Brain pericyte (primary cell): ENCODE measurements at places on chromosomes 7 and 10.

- DNase-seq: no peak
Measured at GRCh38 chr10:88994019-88994418, 3.4 kb downstream of the FAS start.

GRCh38 chr7:157662110-157662791 lies 325.4 kb downstream of the DNAJB6 start:
- DNase-seq: no peak

DNA sequence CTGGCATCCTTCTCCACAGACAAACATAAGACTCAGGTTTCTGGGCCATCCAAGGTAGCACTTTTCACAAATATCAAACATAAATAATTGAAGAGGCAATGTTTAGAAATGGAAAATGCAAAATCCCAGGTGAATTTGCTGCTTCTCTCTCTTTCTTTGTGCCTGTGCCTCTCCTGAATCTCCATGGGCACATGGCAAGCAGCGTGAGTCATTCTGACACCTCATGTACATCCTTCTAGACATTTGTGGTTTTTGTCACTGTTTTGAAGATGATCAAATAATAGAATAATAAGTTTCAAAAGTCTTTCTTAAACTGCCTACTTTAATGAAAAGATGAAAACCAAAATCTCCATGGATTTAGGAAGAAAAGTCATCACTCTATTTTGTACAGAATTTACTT lies 60.3 kb upstream of the RAB11FIP2 start:
- DNase-seq: no peak

GRCh38 chr7:158056761-158057160 lies 530.9 kb downstream of the PTPRN2 start:
- DNase-seq: no peak

DNA sequence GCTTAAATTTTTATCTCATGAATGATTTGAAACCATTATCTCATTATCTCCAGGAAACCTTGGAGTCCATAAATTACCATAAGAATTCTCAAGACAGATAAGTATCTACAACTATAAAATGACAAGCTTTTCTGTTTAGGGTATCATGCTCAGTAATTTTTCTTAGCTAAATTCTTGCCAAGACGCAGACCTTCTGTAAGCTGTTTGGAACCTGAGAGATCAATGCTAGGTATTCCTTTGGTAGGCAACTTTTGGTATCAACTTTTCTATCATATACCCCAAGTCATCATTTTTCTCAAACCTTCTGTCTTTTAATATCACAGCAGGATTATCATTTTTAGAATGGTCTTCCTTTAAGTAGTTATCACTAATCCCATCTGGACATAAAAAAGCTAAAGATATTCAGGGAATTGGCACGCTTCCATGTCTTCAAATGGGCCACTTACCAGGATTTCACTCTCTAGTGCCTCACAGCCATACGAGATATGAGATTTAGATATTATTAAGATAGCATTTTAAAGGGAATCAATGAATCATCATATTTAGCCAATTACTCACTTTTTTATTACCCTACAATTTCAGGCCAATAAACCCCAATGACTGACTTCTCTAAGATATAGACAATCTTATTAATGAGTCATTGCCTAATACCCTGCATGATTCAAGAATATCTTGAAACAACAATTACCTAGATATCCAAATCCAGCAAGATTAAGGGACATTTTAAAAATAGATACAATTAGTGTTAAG lies 544.1 kb downstream of the HTR7 start:
- DNase-seq: no peak

- DNase-seq: no peak
Measured at GRCh38 chr10:97685395-97685958, 1.6 kb downstream of the AVPI1 start.

GRCh38 chr7:25272265-25272664 lies 44.0 kb upstream of the NPVF start:
- no peak for DNase-seq

DNA sequence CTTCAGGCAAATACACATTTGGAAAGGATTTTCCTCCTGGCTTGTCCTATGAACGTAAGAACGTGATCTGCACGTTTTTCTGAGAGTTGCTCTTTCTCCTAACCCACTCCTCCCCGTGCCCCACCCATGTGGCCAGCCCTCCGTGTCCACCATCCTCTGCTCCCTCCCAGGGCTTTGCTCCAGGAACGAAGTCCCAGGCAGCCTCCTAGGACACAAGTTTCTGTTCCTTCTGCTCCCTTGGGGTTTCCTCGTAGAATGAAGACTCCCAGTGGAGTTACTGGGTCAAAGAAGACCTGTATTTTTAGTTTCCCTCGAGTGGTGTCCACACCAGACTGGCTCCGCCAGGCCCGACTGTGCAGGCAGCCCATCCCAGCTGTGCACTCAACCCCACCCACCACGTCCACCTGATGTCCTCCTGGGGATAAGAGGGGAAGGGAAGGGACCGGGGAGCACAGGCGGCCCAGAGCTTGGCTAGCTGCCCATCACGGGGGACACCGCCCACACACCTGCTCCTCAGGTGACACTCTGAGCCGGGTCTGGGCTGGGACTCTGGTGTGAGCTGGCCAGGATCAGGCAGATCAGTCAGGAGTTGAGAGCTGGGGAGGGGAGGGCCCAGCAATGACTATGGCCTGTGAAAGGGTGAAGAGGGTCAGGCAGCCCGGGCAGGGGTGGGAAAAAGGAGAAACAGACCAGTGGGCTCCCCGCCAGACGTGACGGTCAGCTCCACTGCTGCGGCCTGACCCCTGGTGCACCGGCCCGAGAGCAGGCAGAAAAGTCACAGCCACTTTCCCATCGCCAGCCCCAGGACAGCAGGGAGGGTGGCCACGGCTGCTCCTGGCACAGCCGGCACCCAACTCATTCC lies 54.3 kb upstream of the PPP2R2D start:
- DNase-seq: no peak

GRCh38 chr7:41570766-41571165 lies 132.1 kb downstream of the INHBA start:
- no peak for DNase-seq

GRCh38 chr7:122885583-122886356 lies 490 bp downstream of the CADPS2 start:
- no peak for DNase-seq

DNA sequence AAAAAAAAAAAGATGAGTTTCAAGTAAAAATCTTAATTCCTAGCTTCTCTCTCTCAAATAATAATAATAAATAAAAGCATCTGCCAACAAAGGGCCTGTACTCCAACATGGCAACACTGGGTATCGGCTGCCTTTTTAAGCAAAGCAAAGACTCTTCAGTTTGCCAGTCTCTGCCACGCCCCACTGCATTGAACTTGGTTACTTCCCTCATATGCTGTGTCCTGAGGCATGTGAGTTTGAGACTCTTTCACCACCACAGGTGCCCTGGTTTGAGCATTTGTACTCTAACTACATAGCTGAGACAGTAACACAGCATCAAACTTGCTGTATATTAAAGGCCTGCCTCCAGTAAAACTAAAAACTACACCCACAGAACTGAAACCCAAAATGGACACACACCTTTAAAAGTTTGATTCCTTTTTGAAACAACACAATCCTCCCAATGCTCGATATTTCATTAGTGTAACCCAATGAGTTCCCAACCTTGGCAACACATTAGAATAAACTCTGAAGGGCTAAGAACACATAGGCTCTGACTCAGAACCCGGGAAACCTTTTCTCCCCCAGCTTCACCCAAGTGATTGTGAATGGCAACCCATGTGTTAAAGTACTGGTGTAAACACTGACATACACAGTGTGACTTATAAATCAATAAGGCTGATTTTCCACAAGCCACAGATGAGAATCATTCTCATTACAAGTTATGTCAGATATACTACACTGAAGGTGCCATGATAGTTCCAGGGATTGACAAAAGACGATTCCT lies 12.0 kb downstream of the JAZF1 start:
- no peak for DNase-seq

GRCh38 chr7:16027396-16027795 lies 340.9 kb upstream of the MEOX2 start:
- DNase-seq: no peak

GRCh38 chr7:46218461-46219200 lies 297.6 kb upstream of the IGFBP3 start:
- DNase-seq: no peak

DNA sequence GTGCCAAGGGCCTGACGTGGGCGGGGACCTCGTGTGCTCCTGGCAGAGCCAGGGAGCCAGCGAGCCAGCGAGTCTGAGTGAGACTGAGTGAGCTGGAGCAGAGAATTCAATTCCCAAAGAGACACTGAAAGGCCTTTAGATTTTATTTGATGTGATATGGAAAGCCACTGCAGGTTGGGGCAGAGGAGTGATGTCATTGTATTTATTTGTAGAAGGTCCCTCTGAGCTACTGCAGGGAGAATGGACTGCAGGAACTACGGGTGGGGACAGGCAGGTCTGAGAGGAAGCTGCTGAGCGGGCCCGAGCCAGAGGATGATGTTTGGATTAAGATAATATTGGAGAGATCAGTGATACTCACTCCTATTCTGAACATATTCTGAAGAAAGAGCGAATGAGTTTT lies 445.8 kb upstream of the ANKRD30A start:
- DNase-seq: no peak

DNA sequence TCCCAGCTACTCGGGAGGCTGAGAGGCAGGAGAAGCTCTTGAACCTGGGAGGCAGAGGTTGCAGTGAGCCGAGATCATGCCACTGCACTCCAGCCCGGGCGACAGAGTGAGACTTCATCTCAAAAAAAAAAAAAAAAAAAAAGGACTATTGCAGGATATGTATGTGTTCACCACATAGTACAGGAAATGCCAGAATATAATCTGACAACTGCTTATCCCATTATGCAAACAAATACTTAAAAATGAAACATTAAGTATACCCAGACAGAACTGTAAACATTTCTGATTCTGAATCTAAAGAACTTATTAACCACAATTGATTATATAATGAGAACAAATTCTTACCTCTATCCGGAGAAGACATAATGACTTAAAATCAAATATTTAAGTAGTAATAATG lies 18.7 kb downstream of the DKK1 start:
- no peak for DNase-seq

DNA sequence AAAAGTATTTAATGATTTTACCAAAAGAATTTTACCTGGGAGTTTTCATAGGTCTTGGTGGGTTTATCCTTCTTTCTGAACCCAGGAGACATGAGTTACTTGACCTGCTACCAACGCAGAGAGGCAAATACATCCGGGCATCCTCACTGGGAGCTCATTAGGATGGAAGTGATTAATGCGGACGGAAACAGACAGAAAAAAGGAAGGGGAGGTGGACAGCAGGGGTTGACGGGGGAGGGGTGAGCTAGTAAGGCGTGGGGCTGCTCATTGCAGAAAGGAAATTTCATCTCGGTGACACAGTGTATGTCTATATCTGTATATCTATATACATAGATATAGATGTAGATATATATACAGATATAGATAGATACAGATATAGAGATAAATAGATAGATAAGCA lies 408.2 kb upstream of the ADARB2 start:
- DNase-seq: no peak

GRCh38 chr10:23436983-23437382 lies 1.9 kb upstream of the OTUD1 start:
- DNase-seq: no peak

GRCh38 chr7:36448781-36449379 lies 59.2 kb downstream of the ANLN start:
- DNase-seq: no peak
